Right ventricle myocardium inferior (tissue), 1 donor: ENCODE measurements at places on chromosomes 12 and 14. TPM values are rescaled to one million over a fixed set of nuclear protein-coding genes. Genes with fewer than 3 reads are reported as not detected.

DNA sequence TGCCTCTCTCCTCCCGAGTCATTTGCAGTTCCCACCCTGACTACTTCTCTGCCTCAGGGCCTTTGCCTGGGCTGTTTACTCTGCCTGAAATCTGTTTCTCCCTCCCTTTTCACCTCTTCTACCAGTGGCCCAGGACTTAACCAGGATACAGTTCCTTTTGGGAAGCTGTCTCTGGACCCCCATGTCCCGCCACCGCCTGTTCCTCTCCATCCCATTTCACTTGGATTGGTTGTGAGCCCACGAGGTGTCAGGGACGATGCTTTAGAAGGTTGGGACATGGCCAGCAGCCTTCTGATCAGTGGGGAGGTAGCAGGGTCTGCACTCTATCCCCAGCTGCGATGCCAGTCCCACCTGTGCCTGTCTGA, 51.8 kb downstream of the FAM222A start:
- no peak for DNase-seq

- DNase-seq = no peak
Observed at GRCh38 chr14:21652209-21652808, 1.3 kb upstream of the OR4E2 start.

DNA sequence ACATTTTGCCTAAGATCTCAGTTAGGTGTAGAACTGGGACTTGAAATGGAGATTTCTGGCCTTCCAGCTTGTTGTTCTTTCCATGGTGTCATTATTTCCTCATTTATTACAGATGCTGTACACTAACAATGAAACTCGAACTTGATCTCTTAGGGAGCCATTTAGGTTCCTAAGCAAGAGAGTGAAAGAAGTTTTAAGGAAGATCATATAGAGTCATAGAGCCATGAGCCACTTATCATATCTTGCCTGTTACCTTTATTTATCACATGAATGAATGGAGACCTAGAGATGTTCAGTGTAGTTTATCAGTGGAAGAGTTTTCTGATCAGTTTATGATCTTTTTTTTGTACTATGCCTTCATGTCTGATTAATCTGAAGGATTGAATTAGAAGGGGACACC, 9.9 kb downstream of the HELB start:
- DNase-seq = no peak

The SERPINA10 gene
- total RNA-seq = not detected

The SCYL2 gene
- 30.5 TPM for total RNA-seq

The NEUROD4 gene
- not detected for total RNA-seq

The RIPK3 gene
- total RNA-seq = 4.2 TPM
